NB4 (cell line): ENCODE measurements at places on chromosomes 4 and X.

- peak; percentile 4 for DNase-seq
These were observed 992.6 kb downstream of the NLGN4X start for GRCh38 chrX:5236096-5236495.

DNA sequence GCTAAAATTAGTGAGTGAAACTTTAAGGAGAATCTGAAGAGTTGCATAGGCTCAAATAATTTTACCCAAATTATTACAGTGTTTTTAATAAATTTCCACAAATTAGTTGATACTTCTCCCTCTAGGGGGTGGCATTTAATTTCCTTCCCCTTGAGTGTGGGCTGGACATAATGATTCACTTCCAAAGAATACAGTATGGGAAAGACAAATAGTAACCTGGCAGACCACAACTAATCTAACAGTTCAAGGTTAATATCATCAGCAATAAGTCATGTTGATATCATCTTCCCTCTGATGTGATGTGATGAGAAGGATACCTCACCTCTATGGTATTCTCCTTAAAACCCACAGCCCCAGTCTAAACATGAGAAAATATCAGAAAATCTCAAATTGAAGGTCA, 15.5 kb downstream of the PFKFB1 start:
- DNase-seq = no peak

DNA sequence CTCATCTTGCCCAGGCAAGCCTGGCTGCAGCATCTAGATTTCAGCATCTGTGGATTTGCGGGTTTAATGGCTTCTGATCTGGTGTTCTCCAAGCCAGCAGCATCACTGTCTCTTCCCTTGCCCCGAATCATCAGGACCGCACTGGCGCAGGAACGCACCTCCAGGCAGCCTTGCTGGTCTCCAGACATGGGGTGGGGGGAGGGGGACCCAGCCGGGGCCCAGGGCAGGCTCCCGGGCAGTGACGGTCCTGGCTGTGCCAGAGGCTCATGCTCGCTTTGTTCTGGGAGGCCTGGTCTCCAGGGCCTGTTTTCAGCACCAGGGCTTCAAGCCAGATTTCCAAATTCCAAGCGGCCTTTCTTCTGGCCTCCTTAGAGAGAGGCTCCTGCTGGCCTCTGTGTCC, 4.9 kb downstream of the CFAP99 start:
- DNase-seq = no peak

DNA sequence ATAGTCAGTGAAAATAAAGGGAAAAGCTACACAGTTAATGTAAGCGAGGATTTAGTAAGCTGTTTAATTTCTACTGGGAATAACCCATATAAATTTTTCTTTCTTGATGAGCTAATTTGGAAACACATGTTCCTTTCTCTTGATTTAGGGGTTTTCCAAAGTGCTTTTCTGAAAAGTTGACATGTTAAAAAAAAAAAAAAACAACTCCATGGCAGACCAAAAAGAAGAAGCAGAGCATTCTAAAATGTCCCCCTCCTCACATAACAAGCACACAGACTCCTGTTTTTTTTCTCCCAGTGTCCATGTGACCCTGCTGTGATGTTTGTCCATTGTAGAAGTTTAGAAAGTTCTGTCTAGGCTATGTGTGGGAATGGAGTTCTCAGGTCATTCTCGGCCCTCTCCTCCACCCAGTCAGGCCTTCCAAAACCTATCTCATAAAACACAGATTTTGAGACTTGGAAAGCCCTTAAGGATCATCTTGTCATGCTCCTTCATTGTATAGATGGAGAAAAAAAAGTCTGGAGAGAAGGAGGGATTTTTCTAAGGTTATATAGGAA, 792 bp downstream of the CLIC2 start:
- DNase-seq = no peak

GRCh38 chrX:21756785-21757529, 959 bp downstream of the SMPX start:
- no peak for DNase-seq

DNA sequence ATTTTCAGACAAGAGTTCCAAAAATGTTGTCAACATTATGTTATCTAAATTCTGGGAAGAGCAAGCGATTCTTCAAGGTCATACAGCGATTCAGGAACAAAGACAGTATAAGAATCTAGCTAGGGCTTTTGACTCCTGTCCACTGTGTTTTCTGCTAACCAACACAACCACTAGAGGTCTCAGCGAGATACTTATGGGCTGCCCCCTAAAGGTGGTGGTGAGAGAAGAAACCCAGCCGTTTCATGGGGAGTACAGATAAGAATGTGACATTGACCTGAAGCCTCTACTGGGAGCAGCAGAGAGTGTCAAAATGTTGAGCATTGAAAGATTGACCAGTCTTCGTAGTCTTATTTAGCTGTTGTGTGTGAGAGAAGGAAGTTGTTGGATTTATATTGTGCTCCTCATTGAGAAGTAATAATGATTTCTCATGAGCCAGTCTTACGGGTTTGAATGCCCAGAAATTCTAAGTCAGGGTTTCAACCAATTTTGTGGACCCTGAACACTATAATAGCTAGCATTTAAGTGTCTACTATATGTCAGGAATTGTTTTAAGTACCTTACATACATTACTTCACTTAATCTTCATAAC, 168.3 kb downstream of the SPRY1 start:
- DNase-seq = peak; percentile 91

GRCh38 chrX:9055354-9055753, 21.4 kb upstream of the FAM9B start:
- peak; percentile 51 for DNase-seq

DNA sequence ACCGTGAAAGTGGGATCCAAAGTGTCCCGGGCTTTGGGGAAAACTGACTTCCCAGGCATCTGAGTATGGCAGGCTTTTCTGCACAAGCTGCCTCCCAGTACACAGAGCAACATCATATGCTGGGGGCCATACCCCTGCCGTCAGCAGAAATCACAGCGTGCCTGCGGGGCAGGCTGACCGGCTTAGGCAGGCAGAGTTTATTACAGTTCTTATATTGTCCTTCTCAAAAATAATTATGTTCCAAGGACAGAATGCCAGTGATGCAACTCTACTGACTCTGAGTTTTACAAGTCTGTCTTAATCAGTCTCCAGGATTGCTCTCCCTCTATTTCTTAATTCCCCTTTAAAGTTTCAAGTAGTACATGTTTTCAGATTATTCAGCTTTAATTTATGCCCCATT, 37.0 kb downstream of the IL21 start:
- DNase-seq = peak; percentile 8

GRCh38 chr4:165288226-165288625, 39.2 kb upstream of the MSMO1 start:
- no peak for DNase-seq

DNA sequence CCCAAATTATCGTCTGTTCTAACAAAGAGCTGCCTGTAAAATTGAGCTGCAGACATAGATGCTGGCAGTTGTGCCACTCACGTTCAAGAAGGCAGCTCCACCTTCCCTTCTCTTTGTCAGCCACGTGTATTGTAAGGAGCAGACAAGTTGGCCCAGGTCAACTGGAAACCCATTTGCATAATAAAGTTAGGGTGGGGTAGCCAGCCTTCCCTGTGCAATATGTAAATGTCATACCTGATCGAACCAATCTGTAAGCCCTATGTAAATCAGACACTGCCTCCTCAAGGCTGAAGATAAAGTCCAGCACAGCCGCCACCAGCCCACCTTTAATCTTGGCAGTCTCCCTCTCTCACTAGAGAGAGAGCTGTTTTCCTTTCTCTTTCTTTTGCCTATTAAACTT, 117.2 kb downstream of the TMEM144 start:
- DNase-seq = peak; percentile 3

DNA sequence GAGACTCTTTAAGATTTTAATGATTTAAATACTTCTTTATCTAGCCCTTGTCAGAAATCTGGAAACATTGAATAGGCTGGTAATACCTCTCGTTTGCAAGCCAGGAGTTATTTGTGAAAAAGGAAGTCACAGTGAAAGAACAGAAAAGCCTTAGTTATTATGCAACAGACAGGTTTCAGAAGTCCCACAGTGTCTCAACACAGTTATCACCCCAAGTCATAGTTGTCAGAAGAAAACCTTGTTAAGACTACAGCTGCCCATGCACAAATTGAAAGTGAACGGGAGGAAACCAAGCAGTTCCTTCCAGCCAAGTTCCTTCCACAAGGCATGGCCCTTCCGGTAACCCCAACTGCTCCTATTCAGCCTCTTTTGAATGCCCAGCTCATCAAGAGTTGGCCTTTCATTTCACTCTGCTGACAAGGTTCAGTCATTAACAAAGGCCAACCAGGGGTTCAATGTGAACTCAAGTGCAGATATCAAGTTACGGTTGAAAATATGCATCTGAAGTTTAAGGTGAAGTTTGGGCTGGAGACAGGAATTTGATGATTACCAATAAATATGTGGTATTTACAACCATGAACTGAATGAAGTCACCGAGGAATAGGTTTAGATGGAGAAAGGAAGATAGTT, 15.6 kb downstream of the ALPK1 start:
- peak; percentile 86 for DNase-seq

- no peak for DNase-seq
These were observed 165.6 kb upstream of the GLRA2 start for GRCh38 chrX:14363728-14364127.

DNA sequence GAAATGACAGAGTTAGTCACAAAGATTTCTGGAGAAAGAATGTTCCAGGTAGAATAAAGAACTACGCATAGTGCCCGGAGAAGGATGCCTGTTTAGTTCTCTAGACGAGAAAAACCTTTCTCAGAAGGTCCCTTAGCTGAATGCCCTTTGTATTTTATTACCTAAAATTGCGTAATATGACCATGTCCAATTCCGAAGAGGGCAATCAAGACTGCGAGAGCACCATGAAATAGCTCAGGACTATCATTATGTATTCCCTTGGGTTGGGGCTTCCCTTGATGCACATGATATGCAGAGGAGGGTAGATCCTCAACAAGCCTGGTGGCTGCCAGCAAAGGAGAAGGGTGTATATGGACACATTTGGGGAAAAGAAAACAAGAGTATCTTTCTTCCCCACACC, 358.1 kb upstream of the FTHL17 start:
- DNase-seq = no peak

- no peak for DNase-seq
These were observed 2.2 kb downstream of the SLC16A2 start for GRCh38 chrX:74423289-74423998.

GRCh38 chr4:47525154-47525819, 40.2 kb downstream of the ATP10D start:
- DNase-seq = no peak

- no peak for DNase-seq
These were observed 368.8 kb downstream of the GASK1B start for GRCh38 chr4:157803845-157804521.

DNA sequence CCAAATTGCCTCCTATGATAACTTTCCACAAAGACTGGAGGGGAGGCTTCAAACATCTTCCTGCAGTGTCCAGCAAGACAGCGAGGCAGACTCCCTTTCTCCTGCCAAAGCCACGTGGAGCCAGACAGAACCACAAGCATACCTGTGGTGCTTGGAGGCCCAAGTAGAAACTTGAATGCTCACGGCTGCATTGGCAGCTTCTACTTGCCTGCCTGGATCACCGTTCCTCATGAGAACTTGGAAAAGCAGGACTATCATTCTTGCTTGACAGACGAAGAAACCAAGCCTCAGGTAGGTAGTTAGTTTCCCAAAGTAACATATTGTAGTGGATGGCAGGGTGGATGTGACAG, 216.3 kb upstream of the SFRP2 start:
- DNase-seq = no peak

GRCh38 chr4:113499166-113499565, 262.4 kb downstream of the CAMK2D start:
- DNase-seq = no peak

DNA sequence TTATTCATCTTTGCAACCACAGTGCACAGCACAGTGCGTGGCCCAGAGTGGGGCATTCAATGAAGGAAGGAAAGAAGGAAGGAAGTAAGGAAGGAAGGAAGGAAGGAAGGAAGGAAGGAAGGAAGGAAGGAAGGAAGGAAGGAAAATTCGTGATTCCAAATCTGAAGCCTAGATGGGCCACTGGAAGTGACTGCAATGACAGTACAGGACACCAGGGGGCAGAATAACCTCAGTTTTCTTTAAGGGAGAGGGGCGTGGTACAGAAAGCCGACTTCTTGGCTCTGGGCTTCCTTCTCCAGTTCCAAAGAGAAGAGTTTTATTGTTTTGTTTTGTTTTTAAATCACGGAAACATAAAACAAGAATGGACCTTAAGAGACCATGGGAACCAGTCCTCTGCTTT, 47.8 kb downstream of the APLN start:
- peak; percentile 52 for DNase-seq

- no peak for DNase-seq
These were observed 149.0 kb downstream of the CXXC4 start for GRCh38 chr4:104345598-104346242.

DNA sequence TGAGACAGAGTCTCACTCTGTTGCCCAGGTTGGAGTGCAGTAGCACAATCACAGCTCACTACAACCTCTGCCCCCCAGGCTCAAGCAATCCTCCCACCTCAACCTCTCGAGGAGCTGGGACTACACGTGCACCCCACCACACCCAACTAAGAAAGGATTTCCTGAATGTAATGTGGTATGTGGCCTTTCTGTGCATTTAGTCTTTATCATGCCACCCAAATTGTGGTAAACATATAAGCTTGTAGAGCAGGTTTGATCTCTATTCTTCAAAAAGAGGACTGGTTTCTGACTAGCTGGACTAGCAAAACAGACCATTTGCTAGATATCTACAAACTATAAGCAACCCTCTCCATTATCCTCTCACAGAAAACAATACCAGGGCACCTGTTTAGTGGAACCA, 33.6 kb downstream of the ELOVL6 start:
- no peak for DNase-seq

- DNase-seq = no peak
These were observed 30.4 kb downstream of the FAT1 start for GRCh38 chr4:186693159-186693815.

DNA sequence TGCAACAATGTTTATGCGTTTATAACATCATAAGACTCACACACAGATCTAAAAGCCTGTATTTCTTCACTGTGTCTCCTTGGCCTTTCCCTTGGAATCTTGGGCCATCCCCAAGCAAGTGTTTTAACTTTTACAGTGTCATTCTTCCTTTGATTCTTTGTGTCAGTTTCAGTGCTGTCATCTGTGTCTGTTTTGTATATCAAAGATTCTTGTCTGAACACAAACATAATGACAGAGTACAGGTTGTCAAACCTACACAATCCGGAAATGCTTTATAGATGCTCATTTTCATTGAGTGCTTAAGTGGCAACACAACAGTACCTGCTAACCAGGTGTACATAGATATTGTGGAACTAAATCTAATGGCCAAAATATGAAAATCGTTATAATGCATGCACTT, 1500.0 kb downstream of the TECRL start:
- no peak for DNase-seq
